Pancreas (tissue), 10 donors: ENCODE measurements at places on chromosomes 1 and 21. TPM values are rescaled to one million over a fixed set of nuclear protein-coding genes. Genes with fewer than 3 reads are reported as not detected.

LAPTM5 gene
- 8.6 TPM for polyA plus RNA-seq

AUNIP gene
- not detected for polyA plus RNA-seq

DPH2 gene
- 22.0 TPM for polyA plus RNA-seq

AMY1A gene
- polyA plus RNA-seq = not detected

TNFRSF4 gene
- 5.0 TPM for polyA plus RNA-seq

RASAL2 gene
- 2.5 TPM for polyA plus RNA-seq

C1orf52 gene
- 16.7 TPM for polyA plus RNA-seq

PTGFRN gene
- polyA plus RNA-seq = 9.9 TPM

FMOD gene
- 3.8 TPM for polyA plus RNA-seq

RBM34 gene
- polyA plus RNA-seq = 45.1 TPM

NR5A2 gene
- 29.6 TPM for polyA plus RNA-seq

ARHGEF10L gene
- polyA plus RNA-seq = 103 TPM

FHAD1 gene
- polyA plus RNA-seq = 0.75 TPM

CD84 gene
- polyA plus RNA-seq = 0.57 TPM

PLEKHG5 gene
- polyA plus RNA-seq = 6.2 TPM
